ENCODE measurements at places on chromosomes 1 and 21.

DNA sequence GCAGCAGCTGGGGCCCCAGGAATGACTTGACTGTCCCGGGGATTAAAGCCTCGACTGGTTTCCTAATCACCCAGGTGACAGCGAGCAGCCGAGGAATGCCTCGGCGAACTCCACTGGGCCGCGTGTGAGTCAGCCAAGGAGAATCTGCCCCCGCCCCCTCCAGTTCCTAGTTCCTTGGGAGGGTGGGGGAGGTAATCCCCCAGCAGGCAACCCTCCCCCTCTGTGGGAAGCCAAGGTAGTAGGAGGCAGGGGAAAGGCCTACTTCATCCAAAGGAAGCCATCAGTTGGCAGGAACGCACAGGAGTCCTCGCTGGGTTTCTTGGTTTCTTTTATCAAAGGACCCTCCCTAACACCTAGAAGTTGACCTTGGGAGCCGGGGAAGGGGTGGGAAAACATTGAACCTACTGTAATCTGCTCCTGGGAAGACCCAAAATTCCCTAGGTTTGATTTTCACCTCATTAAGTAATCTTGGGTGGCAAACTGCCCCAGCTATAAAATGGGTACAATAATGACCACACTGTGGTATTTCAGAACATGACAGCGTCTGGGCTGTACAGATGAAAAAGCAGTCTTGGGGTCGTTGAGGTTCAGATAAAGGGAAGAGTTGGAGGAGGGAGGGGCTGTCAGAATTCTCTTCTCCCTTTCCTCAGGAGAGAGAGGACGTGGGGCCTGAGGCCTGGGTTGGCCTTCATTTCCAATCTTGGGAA is 1.4 kb downstream of the TENT5B start:
- no peak for DNase-seq

DNA sequence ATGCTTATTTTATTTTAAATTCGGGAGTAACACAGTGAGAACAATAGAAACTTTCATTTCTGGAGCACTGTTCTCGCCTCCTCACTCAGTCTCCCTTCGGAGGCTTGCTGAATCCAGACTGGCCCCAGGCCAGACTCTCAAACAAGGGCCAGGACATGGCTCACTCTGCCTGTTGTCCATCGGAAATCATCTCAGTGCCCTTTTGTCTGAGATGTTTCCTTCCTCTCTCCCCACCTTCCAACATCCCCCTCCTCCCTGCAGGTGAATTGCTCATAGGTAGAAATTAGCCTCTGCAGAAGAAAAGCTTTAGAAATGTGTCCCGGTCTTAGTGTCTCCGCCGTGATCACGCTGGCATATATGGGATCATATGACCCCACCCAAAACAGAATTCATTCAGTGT is 55.2 kb downstream of the ERG start:
- no peak for DNase-seq

GRCh38 chr1:173867141-173867752 is 542 bp downstream of the GAS5 start:
- DNase-seq: no peak

GRCh38 chr1:117106478-117106877 is 15.1 kb downstream of the TRIM45 start:
- DNase-seq: no peak
